ENCODE measurements at places on chromosomes 11 and 22.

DNA sequence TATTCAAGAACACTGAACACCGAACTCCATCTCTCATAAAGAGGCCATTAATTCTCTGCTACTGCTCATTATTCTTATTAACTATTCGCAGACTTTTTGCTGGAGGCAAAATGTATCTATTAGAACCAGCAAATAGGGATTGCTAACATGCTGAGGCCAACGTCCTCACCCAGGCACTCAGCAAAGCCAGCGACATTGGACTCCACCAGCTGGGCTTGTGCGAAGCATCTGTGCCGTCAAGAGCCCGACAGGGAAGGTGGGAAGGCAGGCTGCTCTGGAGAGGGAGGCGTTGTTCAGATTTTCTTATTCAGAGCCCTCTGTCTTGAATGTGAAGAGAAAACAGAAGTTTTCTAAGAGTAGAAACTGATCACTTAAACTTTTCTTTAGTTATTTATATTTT is 615.6 kb upstream of the KIRREL3 start:
- DNase-seq: no peak

GRCh38 chr11:126544108-126545056 is 188.9 kb downstream of the ST3GAL4 start:
- DNase-seq: peak; percentile 28

DNA sequence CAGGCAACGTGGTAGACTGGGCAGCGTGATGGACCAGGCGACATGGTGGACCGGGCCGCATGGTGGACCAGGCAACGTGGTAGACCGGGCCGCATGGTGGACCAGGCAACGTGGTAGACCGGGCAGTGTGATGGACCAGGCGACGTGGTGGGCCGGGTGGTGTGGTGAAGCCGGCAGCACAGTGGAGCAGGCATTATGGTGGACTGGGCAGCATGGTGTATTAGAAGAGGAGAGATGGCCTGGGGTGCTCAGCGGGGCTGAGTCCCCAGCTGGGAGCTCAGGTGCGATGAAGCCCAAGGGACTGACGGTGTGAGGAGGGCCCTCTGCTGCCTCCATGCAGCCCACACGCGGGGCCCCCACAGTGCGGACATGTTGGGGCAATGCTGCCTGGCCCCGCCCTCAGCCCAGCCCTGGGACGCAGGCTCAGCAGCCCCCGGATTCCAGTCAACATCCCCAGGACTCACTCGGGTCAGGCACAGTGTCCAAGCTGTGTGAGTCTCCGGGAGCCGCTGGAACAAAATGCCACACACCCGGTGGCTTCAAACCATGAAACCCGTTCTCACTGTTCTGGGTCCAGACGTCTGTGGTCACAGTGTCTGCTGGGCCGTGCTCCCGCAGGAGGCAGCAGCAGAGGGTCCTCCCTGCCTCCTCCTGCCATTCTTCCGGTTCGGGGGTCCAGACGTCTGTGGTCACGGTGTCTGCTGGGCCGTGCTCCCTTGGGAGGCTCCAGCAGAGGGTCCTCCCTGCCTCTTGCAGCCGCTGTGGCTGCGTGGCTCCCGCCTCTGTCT is 1084.9 kb downstream of the BRD1 start:
- no peak for DNase-seq

DNA sequence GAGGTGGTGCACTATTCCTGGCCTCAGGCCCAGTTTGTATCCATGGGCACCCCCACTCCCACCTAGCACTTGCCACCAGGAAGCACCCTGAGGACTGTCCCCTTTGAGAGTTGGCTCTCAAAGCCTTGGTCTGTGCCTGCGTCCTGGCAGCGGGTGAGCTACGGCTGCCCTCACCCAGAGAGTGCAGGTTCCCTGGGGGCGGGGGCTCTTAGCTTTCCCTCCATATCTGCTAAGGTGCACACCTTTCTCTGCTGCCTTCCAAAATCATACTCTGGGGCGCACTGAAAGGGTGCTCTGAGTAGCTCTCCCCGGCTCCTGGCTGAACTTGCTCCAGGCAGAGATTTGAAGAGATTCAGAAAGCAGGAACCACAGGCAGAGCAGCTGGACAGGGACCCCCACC is 7.1 kb downstream of the KCNQ1 start:
- DNase-seq: no peak

GRCh38 chr11:17389211-17389956 is 925 bp upstream of the KCNJ11 start:
- DNase-seq: peak; percentile 38

DNA sequence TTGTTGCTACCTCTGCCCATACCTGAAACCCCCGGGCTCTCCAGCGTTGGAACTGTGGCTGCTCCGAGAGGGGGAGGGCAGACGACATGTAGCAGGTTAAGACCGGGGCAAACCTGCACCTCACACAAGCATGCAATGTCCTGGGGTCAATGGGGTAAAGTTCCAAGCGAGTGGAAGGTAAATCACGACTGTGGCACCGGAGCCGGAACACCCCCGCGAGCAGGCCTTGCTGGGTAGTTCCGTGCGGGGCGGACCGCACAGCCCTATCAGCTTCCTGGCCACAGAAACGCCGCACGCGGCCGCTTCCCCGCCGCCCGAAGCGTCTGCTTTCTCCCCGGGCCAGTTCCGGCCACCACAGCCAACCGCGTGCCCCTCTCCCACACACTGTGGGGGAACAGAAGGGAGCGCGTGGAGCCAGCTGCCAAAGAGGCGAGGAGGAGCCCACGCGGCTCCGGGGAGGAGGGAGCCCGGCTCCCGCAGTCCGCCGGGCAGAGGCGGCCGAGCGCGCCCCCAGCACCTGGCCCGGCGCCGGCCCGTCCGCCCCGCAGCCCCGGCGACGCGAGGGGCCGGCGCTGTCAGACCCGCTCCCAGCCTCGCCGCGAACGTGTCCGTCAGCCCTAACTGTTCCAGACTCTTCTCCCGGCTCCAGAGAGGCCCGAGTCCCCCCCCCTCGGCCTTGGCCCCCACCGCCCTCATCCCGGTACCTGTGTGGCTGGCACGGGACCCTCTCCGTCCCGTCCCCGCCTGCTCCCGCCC is 1.6 kb downstream of the SPTBN2 start:
- DNase-seq: peak; percentile 13

- no peak for DNase-seq
Measured at GRCh38 chr11:1831338-1832210, 3.2 kb upstream of the SYT8 start.

DNA sequence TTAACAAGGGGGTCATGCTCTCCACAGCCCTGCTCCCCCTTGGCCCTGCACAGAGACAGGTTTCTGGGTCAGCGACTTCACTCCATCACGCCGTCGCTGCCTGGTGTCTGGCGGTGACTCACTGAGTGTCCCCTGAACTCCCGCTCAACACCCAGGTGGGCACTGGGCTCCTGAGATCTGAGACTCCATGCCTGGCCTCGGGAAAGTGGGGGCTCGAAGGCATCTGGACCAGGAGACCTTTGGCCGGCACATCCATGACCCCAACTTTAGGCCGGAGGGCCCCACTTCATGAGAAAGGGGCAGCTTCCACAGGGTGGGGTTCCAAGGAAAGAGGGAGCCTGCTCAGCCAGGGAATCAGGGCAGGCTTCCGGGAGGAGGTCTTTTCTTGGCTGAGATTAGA is 79.3 kb upstream of the PRR5 start:
- DNase-seq: no peak

- no peak for DNase-seq
Measured at GRCh38 chr22:39081016-39081415, 3.9 kb downstream of the APOBEC3G start.
